ENCODE measurements at places on chromosomes 11 and 22.

DNA sequence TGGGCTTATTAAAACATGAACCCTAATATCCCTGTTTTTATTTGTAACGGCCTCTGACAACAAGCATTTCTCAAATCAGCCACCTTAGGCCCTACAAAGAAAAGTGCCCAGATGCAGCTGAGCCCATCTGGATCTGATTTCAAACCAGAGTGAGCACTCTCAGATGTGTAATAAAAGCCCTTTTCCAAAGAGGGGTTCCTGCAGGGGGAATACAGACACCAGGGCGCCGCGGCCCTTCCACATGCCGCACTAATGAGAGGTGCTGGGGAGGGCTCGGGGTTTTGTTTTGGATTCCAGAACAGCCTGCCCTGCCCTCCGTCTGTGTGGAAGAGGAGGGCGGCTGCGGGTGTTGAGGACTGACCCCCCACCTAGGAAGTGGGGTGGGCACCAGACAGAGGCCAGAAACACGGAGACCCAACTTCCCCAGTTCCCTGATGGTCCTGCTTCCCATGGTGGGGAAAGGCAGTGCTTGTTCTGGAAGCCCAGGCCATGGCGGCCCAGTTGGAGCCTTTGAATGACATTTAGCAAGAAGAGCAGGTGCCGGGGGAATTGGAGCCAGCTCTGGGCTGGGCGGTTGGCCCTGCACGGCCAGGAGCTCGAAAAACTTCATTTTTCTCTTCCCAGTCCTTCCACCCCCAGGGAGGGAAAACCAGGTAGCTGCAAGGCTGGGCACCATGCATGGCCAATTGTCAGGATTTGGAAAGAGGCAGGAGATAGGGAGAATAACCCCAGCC, 63.7 kb downstream of the MACROD1 start:
- no peak for DNase-seq

GRCh38 chr11:12001186-12001585, 7.2 kb downstream of the DKK3 start:
- no peak for DNase-seq

DNA sequence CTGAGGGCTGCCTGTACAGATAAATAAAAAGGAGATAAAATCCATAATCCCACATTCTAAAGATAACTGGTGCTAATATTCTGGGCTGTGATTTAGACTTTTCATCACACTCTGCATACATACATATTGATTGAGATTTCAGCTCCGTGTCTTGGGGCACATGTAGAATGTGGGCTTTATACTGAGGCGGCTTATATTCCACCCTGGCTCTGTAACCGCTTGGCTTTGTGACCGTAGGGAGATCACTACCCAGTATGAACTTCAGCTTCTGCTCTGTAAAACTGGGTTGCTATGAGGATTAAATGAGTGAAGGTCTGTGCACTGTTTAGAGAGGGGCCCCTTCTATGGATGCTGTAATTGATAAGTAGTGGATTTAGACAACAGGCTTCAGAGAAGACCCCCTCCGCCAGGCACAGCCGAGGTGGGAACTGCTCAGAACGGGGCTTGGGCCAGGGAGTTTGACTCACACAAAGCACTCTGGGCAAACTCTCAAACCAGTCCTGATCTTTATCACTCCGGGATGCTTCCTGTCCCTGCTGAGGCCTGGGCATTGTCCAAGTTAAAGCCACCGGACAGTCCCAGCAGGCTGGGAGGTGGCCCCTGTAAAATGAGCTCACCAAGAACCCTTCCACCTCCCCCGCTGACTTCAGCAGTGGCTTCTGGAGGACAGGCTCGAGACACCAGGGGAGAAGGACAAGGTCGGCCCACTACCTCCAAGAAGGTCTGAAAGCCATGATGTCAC, 17.2 kb downstream of the KIAA1671 start:
- no peak for DNase-seq

- peak; percentile 42 for DNase-seq
Observed at GRCh38 chr11:119149018-119149785, at the start of gene ABCG4. TSS of gene ABCG4 (plus strand) at chr11:119149052. CDS start at chr11:119149966, 914 bp downstream.

- DNase-seq: peak; percentile 63
Observed at GRCh38 chr22:38941488-38941987, 15.9 kb upstream of the APOBEC3A start.

DNA sequence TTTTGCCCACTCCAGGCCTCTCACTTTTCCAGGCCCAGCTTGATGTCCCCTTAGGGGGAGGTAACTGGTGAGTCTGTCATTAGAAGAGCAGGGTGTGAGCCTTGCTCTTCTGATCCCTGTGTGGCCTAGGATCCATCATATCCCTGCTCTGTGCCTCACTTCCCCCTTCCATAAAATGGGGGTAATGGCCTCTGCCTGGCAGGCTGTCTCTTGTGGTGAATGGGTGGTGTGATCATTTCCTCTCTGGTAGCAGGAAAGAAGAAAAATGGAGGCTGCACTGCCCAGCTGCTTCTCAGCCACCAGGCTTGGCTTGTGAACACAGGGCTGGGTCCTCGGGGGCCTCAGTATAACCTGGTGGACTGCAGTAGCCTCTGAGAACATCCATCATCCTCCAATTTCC, 5.6 kb downstream of the ARHGEF17 start:
- no peak for DNase-seq

DNA sequence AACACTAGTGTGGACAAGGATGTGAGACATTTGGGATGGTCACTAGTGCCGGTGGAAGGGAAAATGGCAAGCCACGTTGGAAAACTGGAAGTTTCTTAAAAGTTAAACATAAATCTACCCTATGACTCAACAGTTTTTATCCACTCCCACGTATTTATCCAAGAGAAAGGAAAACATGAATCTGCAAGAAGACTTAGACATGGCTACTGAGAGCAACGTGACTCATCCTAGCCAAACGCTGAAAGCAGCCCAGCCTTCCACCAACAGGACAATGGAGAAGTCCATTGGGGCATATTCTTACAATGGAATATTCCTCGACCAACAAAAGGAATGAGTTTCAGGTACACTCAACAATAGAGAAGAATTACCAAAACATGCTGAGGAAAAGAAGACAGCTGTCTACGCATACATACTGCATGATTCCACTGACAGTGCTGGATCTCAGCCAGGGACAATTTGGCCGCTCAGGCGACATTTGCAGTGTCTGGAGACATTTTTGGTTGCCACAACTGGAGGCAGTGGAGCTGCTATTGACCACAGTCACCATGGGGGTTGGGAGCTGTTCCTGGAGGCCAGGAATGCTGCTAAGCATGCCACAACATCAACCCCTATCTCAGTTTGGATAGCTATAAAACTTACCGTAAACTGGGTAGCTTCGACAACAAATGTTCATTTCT, 21.2 kb downstream of the SYT13 start:
- DNase-seq: no peak

DNA sequence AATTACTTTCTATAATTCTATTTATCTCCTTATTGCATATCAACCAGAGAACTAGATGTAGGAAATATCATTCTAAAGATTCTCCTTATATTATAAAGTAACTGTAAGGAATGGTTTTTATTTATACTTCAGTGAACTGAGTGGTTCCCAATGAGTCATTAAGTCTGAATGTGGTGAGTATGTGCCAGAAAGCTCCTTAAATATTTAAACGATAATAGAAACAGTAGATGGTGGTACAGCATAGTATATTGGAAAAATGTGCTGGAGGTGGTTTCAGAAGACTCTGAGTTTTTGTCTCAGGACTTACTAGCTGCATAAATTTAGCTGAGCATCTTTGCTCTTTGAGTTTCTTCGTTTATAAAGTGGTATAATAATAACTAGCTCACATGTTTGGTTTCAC, 653.5 kb downstream of the FAM181B start:
- DNase-seq: no peak

GRCh38 chr22:44030051-44030701, 6.1 kb downstream of the PARVB start:
- no peak for DNase-seq

DNA sequence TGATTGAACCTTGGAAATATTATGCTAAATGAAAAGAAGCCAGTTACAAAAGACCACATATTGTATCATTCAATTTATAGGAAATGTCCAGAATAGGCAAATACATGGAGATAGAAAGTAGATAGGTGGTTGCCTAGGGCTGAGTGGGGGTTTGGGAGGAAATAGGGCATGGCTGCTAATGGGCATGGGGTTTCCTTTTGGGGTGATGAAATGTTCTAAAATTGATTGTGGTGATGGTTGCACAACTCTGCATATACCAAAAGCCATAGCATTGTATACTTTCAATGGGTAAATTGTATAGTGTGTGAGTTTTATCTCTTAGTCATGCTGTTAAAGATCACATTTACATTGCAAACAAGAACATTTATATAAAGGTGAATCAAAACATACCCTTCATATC, 48.7 kb downstream of the LDLRAD3 start:
- no peak for DNase-seq

Data from stimulated activated CD4-positive, alpha-beta T cell treated with anti-CD3 and anti-CD28 coated beads, Interleukin-12 subunit alpha, Interleukin-12 subunit beta, amount 100 ng/mL, for 4 hours (primary cell).